CD4-positive, alpha-beta T cell treated with Interleukin-6 for 4 hours (primary cell): ENCODE measurements at places on chromosomes 6 and 20.
A peak's percentile ranks its signal among the peaks of the same experiment; 100 is the strongest.

GRCh38 chr6:54135665-54136369 lies 24.6 kb downstream of the MLIP start:
- no peak for DNase-seq

DNA sequence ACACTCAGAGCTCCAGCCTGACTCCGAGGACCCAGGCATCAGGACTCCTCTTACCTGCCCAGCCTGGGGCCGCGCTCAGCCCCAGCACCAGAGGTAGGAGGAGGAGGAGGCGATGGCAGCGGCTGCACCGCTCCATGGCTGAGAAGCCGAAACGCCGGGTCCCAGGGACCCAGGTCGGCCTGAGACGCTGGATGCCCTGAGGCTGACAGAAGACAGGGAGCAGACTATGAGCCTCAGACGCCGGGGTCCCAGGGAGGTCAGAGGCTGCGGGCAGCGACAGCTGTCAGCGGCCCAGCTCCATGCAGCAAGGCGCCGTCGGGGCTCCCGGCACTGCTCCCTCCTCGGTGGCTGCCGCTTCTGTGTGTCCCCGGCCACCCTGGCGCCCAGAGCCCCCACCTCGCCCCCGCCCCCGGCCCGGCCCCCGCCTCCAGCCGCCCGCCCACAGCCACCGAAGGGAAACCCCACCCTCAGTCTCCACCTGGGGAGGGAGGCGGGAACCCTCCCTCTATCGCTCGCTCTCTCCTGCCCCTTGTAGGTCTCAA lies at the start of gene COL11A2:
COL11A2 (minus strand) TSS at position 363 of the 542 bp plus-strand sequence; CDS start at position 136, 227 bp downstream.
- peak; percentile 48 for DNase-seq

DNA sequence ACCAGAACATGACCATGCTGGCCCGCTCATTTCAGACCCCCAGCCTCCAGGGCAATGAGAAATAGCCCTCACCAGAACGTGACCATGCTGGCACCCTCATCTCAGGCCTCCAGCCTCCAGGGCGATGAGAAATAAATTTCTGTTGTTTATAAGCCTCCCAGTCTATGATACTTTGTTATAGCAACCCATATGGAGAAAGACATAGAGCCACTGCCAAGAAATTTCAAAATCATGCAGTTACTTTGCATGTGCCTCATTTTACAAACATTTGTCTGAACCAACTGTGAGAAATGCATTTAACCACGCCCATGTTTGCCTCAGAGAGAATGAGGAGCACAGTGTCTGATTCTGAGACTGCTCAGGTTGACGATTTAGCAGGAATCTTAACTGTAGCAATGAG lies 15.5 kb downstream of the CYP39A1 start:
- DNase-seq = no peak

DNA sequence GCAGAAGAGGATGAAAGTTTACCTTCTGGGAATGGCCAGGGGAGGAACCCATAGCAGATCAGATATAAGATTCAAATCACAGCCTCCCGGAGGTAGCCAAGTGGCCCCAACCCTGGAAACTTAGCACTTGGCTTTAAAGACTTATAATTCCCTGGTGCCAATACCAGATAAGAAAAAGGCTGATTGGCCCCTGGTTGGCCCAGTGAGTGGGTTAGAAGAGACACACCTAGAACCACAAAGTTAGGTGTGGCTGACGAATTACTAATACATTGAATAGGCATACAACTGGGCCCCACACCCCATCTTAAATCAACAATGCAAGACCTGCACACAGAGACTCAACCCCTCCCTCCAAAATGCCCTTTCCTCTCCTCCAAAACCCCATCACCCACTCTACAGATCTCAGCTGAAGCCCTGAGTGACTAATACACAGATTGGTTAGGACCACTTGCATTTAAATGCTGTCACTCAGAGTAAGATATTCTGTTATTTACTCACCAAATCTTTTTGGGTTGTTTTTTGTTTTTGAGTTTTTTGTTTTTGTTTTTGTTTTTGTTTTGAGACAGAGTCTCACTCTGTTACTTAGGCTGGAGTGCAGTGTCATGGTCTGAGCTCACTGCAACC lies 315.4 kb upstream of the JARID2 start:
- DNase-seq = no peak

GRCh38 chr6:7145885-7146828 lies 38.4 kb downstream of the RREB1 start:
- DNase-seq = peak; percentile 39

GRCh38 chr6:44333273-44333919 lies 9.1 kb upstream of the SPATS1 start:
- DNase-seq = no peak

- no peak for DNase-seq
Measured at GRCh38 chr6:52284131-52284459, 447 bp downstream of the MCM3 start.

DNA sequence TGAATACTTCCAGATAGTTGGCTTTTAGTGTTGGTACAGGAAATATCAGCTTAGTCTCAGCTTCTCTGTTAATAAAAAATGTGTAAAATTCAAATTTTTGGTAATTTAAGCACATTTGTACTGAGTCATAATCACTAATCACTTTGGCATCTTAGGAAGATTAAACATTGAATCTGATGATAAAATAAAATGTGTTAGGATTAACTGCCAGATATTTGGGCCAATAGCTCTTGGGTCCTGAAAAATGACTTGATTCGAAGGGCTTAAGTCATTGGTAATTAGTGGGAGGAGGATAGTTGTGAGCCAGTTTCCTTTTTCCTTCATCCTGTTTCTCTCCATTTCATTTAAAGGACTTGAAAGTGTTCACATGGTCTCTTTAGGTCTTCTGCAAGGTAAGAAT lies 426.1 kb downstream of the RFPL4B start:
- no peak for DNase-seq

DNA sequence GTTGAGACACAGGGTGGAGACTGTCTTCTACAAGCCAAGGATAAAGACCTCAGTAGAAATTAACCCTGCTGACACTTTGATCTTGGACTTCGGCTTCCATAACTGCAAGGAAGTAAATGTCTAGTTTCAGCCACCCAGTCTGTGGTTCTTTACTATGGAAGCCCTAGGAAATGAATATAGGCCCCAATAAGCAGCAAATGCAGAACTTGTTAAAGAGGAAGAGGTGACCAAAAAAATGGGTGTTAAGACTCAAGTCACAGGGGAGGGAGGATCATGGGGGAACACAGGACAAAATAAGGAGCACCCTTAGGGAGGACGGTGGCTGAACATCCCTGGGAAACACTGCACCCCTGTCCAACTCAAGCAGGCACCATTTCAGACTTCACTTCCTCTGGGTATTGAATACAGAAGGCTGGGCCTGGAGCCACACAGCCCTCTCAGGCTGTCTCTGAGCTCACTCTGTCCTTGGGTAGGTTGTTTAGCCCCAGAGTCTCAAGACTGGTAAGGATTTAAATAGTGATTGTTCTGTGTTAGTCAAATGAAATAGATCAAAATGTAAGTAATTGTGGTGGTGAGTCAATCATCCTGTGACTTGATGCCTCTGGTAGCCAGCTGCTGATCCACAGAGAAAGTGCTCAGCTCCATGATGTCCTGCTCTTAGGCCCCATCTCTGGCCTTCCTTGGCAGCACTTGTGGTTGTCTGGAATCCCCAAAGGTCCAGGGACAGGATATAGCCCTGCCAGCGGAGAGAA lies 30.5 kb upstream of the SIRPD start:
- DNase-seq = no peak

GRCh38 chr20:43691928-43692524 lies 25.1 kb downstream of the MYBL2 start:
- peak; percentile 64 for DNase-seq

GRCh38 chr6:34970488-34970887 lies 81.4 kb downstream of the ANKS1A start:
- no peak for DNase-seq
